ENCODE measurements at places on chromosomes 16 and 17.

DNA sequence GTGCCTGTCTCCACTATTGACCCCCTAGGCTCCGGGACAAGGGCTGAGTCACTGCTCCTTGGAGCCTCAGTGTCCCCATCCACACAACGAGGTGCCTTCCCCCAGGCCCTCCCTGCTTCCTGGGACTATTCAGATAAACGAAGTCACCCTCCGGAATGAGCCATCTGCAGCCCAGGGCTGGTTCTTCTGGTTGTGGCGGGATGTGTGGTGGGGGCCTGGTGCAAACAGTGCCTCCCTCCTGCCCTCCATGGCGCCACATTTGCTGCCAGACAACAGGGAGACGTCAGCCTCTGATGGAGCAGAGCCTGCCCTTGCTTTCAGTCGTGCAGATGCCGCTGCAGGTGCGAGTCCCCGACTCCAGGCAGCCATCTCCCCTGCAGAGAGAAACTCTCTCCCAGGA, 5.1 kb upstream of the KRT16 start:
- DNase-seq = no peak

DNA sequence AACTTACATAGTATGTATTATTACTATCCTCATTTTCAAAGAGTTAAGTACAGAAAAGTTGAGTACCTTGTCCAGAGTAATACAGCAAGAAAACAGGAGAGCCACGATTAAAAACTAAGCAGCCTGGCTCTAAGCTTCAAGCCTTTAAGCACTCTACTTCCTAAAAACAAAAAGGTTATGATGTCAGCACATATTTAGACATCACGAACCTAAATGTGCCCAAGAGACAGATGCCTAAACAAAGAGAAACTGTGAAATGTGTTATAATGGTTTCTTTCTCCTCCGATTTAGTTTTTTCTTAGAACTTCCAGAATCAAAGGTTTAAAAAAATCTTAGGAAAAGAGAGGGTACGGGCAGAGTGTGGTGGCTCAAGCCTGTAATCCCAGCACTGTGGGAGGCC, 151.0 kb downstream of the VPS53 start:
- DNase-seq = no peak

- DNase-seq = no peak
Measured at GRCh38 chr16:68388124-68388523, 60.2 kb downstream of the SMPD3 start.

- no peak for DNase-seq
Measured at GRCh38 chr17:50986989-50987660, 121.0 kb upstream of the TOB1 start.

GRCh38 chr17:61806936-61807335, 56.4 kb downstream of the BRIP1 start:
- DNase-seq = no peak

- no peak for DNase-seq
Measured at GRCh38 chr17:66098040-66098439, 93.9 kb downstream of the CEP112 start.

- no peak for DNase-seq
Measured at GRCh38 chr17:70153210-70153609, 16.1 kb upstream of the KCNJ2 start.

- DNase-seq = peak; percentile 13
Measured at GRCh38 chr17:45861165-45861564, 16.5 kb downstream of the SPPL2C start.

GRCh38 chr16:239948-240277, 5.3 kb downstream of the FAM234A start:
- no peak for DNase-seq

DNA sequence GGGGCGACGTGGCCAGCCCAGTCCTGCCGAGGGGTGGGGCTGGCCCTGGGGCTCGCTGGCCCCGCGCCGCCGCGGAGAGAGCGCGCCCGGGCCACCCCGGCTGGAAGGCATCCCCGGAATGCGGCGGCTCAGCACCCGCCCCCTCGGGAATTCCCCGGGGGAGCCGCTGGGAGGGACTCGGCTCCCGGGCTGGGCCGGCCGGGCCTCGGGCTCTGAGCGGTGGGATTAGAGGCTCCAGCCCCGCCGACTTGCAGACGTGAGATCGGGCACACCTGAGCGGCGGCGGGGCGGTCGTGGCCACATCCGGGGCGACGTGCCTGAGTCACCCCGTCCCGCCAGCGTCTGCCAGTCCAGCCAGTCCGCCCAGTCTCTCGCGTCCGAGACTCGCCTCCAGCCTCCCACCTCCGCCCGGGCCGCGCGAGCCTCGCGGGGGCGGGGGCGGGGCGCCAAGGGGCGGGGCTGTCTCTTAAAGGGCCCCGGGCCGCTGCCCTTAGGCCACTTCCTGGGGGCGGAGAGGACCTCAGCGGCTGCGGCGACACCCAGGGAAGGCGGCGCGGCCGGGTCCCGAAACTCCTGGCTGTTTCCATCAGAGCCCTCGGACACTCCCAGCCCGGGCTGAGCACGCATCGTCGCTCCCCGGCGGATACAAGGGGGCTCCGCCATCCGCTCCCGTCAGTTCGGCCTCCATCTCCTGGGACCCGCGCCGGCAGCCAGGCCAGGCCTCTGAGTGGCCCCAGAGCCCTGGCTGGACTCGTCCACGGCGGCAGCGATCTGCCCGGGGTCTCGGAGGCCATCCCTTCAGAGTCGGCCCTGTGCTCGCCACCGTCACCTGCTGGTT, at the start of gene KCTD11:
Gene KCTD11 (plus strand): TSS at position 498 of the 838 bp plus-strand sequence.
- DNase-seq = no peak

DNA sequence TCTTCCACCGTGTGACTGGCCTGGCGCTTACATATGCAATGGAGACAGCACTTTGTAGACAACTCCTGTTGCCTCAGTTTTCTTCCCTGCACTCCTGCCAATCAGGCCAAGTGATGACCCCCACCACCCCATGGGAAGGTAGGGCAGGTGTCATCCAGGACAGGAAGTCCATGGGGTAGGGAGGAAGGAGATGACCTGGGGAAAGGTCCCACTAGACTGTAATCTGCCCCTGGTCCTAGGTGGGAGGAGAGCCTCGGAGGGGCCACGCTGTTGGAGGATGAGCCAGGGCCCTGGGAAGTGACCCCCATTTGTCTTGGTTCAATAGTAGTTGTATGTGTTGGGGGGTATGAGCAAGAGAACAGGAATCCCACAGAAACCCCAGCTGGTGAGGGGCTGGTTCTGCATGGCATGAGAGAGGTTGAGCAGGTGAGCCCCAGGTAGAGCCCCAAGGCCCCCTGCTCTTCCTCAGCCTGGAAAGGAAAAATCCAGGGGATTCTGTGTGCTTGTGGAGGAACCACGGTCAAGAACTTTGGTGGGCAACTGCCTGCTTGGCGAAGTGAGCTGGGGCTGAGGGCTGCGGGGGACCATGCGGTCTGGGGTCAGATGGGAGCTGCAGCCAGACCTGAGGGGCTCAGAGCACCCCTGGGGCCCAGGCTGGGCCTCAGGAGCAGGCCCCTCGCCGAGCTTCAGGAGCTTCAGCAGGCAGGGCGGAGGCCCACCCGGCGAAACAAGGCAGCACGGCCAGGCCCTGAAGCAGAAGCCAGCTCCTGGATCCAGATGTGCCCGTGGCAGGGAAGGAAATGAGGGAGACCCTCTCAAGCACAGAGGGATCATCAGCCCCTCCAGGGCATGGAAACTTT, 50.7 kb downstream of the NT5M start:
- DNase-seq = no peak

GRCh38 chr16:89084411-89084810, 9.2 kb upstream of the ACSF3 start:
- DNase-seq = peak; percentile 42

GRCh38 chr16:22694887-22695382, 119.0 kb upstream of the HS3ST2 start:
- DNase-seq = no peak

- no peak for DNase-seq
Measured at GRCh38 chr16:84464116-84464515, 40.3 kb downstream of the MEAK7 start.

GRCh38 chr17:19370493-19370960, 7.8 kb upstream of the MAPK7 start:
- DNase-seq = no peak

DNA sequence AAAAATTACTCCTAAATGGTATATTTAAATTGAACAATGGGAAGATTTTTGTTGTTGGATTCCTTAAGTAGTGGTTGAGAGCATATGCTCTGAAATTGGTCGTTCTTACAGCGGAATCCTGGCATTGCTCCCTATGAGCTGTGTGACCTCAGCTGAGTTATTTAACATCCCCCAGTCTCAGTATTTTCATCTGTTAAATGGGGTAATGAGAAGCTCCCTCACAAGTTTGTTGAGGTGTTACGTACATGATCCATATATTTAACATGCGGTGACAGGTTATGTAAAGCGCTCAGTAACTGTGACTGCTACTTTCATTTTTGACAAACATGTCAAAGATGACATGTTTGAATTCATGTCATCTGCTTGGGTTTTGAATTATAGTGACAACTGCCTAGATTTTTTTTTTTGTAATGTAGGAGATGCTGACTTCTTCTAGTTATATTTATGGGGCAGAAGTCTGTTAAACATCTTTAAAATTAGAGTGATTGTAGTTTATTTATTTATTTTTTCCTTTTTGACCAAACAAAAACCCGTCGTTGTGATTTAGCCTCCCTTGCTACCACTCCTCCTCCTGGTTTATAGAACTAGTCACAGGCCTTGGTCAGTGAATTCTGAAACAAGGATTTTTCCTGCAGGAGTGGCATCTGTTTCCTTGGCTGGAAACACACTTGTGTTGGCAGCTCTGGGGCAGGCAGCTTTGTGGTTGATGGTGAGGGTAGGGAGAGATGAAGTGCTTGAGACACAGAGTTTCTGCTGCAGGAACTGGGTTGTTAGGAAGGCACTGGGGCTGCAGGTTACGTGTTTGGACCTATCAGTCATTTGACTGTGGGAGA, 268.8 kb downstream of the SNX29 start:
- no peak for DNase-seq

- DNase-seq = no peak
Measured at GRCh38 chr17:17499402-17500145, 3.4 kb upstream of the RASD1 start.

- DNase-seq = no peak
Measured at GRCh38 chr17:82849076-82849945, 9.5 kb upstream of the ZNF750 start.

GRCh38 chr16:63769211-63769610, 1352.7 kb downstream of the CDH11 start:
- no peak for DNase-seq

- DNase-seq = no peak
Measured at GRCh38 chr16:2814551-2815298, 2.3 kb upstream of the PRSS21 start.

DNA sequence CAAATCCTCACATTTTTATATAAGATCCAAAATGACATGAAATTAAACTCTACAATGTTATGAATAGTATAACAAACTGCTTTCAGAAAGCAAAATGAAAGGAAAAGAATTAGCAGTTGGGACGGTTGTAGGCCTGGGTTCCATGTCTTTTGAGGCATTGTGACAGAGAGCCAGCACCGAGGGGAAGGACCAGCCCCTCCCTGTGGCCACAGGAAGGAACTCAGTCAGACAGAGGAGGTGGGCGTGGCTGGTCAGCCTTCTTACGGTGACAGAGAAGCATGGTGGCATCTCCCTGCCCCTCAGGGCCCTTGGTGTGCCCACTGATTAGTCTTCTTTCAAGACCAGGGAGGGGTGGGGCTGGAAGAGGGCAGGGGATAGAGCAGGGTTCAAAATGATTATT, 5.7 kb downstream of the ZNF319 start:
- DNase-seq = no peak
